SW 1271 (cell line): ENCODE measurements at places on chromosomes 13 and 19.

DNA sequence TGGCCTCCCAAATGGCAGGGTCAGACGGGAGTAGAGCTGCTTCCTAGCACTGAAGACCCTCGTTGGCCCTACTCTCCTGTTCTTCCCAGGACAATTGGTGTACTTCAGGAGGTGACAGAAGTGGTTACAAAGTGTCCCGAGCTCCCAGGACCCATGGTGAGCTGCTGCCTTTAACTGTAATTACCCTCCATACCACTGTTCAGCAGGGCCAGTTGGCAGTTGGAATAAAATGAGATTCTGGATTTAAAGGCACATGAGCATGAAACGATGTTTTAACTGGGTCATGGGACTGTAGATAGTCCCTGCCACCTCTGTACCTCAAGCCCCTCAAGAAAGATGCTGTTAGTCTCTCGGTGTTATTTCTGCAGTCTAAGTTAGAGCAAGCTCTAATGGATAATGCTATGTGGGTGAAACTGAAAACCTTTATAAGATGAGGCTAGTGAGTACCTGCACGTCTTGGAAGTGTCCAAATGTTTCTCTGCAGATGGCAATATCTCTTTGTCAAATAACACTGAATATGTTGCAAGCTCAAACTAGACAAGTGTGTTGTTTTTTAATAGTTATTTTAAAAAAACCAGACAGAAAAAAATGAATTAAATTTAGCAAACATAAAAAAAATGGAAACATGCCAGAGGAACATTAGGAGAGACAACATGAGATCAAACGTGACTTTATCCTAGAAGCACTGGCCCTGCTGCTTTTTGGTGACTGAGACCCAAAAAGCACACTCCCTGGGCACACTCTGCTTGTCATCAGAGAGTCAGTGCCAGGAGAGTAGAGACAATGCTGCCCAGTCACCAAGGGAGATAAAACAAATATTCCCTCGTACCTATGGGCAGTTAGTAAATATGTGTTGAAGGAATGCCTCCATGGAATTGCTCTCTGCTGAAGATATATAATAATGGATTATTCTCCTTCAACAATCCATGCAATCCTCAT, 266.3 kb downstream of the LMO7 start:
- no peak for DNase-seq

GRCh38 chr19:16026131-16026530, 50.2 kb upstream of the TPM4 start:
- DNase-seq, result no peak

DNA sequence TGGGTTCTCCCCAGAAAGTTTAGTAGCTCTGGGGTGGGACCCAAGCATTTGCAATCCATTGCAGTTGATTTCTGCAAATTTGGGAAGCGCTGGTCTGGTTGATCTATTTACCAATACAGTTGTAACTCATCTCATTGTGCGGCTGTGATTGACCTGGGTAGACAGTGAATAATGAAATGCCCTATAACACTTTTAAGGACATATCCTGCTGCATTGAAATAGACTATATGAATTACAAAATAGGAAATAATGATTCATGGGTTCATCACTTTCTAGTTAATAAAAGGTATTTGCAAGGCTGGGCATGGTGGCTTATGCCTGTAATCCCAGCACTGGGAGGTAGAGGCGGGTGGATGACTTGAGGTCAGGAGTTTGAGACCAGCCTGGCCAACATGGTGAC, 59.0 kb upstream of the FARP1 start:
- no peak for DNase-seq

GRCh38 chr19:10395003-10395402, 8.3 kb downstream of the CDC37 start:
- DNase-seq, result no peak

- no peak for DNase-seq
Measured at GRCh38 chr19:14114854-14115253, 2.7 kb downstream of the PRKACA start.

GRCh38 chr19:42208612-42209011, 8.9 kb downstream of the DEDD2 start:
- DNase-seq, result no peak

GRCh38 chr19:55544776-55545439, 435 bp downstream of the SBK3 start:
- no peak for DNase-seq

DNA sequence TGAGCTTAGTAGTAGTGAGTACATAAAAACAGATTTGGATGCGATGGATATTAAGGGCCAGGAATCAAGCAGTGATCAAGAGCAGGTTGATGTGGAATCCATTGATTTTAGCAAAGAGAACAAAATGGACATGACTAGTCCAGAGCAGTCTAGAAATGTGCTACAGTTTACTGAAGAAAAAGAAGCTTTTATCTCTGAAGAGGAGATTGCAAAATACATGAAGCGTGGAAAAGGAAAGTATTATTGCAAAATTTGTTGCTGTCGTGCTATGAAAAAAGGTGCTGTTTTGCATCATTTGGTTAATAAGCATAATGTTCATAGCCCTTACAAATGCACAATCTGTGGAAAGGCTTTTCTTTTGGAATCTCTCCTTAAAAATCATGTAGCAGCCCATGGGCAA, 11.4 kb downstream of the CHAMP1 start:
- DNase-seq, result no peak

- no peak for DNase-seq
Measured at GRCh38 chr13:36715841-36716240, 42.0 kb downstream of the SERTM1 start.

DNA sequence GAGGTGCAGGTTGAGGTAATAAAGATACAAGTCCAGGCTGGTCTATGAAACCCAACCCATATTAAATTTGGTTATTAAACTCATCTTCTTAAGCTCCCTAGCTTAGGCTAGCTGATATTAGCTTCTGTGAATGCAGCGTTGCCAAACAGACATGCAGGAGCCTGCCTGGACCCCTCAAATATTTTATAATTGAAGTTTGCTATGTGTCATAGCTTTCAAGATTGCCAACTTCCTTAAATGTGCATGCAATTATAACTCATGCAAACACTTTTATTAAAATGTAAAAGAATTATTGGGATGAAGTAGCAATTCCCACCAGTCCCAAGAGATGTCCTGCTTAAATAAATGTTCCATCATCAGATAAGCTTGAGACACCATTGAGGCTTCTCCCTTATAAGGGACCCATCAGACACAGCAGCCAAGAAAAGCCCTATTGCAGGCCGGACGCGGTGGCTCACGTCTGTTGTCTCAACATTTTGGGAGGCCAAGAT, 51.3 kb downstream of the MBNL2 start:
- DNase-seq, result no peak

- DNase-seq, result no peak
Measured at GRCh38 chr13:29925457-29926097, 75.2 kb upstream of the UBL3 start.

DNA sequence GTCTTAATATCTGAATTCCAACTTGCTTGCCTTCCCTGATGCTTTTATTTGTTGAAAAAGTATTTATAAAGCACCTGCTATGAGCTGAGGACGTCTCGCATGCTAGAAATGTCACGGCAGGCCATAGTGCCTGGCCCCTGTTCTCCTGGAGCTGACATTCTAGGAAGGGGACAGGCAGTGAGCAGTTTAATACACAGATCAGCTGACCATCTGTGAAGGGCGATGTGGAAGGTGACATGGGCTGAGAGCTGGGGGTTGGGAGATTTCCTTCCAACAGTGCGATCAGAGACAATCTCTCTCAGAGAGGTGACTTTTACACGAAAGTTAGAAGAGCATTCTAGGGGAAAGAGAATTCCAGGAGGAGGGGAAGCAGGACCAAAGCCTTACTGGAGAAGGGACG, 153.2 kb downstream of the ZNF536 start:
- DNase-seq, result no peak

DNA sequence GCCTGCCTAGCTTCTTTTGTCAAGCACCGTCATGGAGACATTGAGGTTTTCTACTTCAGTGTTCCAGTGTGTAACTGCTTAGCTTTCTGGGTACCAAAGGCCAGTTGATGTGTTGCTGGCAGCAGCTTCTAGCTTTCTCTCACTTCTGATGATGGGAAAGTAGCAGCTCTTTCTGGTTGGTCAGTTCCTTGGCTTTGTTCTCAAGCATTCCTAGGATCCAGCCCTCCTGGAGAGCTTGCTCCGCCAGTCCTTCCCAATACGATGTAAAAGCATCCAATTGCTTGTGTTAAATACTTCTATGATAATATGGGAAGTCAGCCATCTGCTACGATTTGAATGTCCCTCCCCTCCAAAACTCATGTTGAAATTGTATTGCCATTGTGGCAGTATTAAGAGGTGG, 182.8 kb downstream of the UGGT2 start:
- no peak for DNase-seq

GRCh38 chr13:46569456-46569855, 16.5 kb downstream of the LRCH1 start:
- no peak for DNase-seq

DNA sequence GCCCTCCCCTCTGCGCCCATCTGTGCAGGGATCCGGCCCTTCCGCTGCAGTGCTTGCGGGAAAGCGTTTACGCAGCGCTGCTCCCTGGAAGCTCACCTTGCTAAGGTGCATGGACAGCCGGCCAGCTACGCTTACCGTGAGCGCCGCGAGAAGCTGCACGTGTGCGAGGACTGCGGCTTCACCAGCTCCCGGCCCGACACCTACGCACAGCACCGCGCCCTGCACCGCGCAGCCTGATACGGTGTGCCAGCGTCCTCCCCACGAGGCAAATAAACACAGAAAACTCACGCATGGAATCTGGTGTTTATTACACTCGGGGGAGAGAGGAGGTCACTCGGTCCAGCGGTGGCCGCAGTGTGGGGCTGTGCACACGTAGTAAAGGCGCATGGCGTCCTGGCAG, 1.2 kb downstream of the POLR2I start:
- DNase-seq, result no peak

- DNase-seq, result no peak
Measured at GRCh38 chr19:34375598-34375997, 10.6 kb downstream of the GPI start.

- DNase-seq, result no peak
Measured at GRCh38 chr13:29434217-29434945, 161.1 kb downstream of the SLC7A1 start.

DNA sequence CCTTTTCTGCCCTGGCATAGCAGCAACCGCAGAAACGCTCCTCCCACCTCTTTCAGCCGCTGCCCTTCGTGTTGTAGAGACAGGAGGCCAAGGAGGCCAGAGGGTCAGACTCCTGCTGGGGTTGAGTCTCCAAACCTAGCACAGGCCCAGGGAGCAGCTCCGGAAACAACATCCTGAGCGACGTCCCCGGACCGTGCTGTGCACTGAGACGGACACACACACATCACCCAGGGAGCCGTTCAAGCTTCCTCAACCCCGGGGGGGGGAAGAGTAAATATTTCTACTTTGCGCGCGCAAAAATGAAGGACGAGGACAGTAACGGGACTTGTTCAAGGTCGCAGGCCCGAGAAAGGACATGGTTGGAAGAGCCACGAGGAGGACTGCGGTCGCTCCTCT, 657 bp downstream of the ZNF550 start:
- DNase-seq, result no peak

DNA sequence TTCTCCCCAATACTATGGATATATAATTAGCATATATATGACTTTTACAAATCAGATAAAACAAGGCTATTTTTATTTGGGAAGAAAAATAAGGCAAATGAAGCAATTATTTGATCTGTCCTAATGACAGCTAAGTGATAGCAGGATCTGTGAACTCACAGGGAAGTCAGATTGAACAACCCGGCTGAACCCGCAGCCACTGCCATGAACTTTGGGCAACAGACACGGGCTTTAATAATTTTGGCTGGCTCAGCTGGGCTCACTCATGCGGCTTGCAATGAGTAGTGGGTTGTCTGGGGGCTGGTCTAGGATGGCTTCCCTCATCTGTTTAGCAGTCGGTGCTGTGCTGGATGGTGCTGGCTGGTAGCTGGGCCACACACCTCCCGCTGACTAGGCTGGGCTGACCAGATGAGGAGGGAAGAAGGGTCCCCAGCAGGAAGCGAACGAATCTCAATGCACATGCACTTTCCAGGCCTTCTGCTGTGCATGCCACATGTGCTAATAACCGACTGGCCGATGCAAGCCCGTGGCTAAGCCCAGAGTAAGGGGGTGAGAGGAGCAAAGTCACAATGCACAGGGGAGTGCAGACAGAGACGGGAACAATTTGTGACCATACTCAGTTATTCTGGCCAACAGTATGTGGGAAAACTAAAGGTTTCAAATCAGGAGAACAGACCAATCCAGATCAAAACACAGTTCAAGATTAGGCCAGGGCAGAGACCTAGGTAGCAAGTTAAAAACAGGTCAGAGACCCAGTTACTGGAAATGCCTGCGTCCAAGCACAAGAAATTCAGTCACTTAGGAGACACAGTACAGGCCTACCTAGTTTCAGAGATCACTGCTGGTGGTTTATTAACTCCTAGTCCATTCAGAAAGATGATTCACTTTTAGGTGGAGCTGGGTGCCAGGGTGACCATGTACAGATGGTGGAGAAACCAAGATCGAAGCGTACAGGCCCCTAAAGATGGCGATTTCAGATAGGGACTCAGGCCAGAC, 22.3 kb downstream of the CRYL1 start:
- no peak for DNase-seq

DNA sequence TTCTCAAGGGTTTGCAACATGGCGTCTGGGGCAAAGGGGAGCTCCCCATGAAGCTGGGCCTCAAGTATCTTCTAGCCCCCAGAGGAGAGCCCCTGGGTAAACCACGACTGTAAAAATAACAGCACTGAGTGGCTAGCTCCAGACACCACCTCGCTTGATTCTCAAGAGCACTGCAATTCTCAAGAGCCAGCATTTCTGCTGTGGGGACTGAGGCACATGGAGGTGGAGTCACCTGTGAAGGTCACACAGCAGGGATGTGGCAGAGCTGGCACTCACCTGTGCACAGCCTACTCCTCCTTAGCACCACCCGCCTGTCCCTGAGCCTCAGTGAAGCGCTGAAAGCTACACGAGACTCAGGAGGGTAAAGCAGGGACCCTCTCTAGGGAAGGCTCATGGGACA, 20.7 kb upstream of the CCNP start:
- DNase-seq, result no peak

GRCh38 chr13:26571518-26571917, 14.0 kb downstream of the WASF3 start:
- no peak for DNase-seq

GRCh38 chr13:67769063-67769986, 539.2 kb upstream of the PCDH9 start:
- no peak for DNase-seq
